ENCODE measurements at places on chromosomes 5 and 9.
A peak's percentile ranks its signal among the peaks of the same experiment; 100 is the strongest.

GRCh38 chr5:109691996-109692395, 2.3 kb downstream of the MAN2A1 start:
- no peak for DNase-seq

DNA sequence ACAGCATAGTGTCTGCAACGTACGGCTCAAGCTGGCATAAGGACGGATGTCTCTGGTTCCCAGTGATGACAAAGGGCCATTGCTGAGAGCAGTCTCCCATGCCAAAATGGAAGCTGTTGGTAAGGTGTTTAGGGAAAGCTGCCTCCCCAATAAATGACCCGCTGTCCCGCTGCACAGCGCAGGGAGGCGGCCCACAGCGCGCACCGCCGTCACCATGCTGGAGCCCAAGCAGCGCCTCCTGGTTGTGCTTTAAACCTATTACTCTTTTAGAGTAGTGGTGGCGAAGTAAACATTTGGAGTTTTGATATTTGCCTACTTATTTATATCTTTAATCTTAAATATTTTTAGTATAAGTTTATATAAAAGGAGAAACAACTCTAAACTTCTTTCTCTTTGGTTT, 70.4 kb upstream of the C5orf63 start:
- DNase-seq = no peak

- no peak for DNase-seq
Observed at GRCh38 chr5:57501414-57502201, 19.0 kb upstream of the ACTBL2 start.

DNA sequence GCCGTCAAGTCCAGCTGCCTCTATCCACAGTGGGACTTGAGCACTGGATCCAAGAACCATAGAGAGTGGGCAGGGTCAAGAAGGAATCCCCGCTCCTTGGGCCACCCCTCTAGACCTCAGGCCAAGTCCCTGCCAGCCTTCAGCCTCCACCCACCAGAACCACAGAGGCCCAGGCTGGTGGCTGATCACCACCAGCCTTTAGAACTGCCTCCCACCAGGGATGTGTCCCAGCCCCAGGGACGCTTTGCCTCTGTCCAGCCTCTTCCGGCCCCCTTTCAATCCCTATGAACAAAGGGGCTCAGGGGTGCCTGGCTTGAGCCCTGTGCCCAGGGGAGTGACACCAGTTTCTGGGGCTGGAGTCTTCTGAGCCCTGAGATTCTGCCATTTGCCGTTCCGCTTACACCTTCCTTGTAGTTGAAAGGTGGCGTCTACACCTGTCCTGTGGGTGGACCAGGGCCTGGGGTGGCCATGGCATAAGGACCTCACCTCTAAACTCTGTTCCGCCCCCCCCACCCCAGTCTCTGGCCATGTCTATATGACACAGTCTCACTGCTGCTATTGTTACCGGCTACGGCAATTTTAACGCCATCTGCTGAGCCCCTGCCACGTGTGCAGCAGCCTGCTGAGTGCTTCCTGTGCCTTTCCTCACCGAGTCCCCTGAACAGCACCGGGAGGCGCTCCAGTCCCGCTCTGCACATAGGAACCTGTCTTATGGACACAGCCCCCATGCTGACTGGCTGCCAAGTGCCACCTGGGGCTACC, 35.7 kb upstream of the ORM1 start:
- DNase-seq = no peak

GRCh38 chr9:93558503-93558902, 17.9 kb upstream of the PHF2 start:
- DNase-seq = no peak

- no peak for DNase-seq
Observed at GRCh38 chr9:87324613-87325194, 173.0 kb upstream of the DAPK1 start.

DNA sequence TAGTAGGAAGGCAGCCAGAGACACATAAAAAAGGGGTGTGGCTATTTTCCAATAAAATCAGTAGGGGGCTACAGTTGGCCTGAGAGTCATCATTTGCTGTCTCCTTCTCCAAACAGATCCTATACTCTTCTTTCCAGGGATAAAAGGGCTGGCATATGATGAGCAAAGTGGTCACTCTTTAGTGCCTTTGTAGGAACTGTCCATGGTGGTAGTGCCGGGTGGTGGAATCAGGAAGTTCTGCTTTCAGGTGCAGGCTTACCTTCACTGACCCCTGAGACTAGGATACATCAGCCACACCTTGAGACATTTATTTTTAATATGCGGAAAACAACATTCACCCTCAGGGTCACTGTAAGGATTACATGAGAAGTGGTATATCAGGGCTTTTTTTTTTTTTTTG, 80.8 kb downstream of the ASTN2 start:
- no peak for DNase-seq

DNA sequence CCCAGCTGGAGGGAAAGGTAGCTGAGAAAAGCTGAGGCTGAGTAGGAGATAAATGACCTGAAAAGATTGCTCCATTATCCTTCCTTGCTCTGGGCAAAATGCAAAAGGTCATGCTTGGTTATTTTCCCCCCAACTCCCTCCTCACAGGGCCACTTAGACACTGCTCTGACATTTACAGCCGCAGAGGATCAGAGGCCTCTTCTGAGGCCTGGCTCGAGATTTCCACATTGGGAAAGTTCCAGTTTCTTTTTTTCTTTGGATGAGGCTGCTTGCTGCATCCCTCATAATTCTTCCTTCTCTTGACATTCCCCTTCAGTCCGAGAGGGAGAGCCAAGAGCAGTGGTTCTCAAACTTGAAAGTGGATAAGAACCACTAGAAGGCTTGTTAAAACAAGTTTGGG, 60.1 kb upstream of the HSPA9 start:
- no peak for DNase-seq

DNA sequence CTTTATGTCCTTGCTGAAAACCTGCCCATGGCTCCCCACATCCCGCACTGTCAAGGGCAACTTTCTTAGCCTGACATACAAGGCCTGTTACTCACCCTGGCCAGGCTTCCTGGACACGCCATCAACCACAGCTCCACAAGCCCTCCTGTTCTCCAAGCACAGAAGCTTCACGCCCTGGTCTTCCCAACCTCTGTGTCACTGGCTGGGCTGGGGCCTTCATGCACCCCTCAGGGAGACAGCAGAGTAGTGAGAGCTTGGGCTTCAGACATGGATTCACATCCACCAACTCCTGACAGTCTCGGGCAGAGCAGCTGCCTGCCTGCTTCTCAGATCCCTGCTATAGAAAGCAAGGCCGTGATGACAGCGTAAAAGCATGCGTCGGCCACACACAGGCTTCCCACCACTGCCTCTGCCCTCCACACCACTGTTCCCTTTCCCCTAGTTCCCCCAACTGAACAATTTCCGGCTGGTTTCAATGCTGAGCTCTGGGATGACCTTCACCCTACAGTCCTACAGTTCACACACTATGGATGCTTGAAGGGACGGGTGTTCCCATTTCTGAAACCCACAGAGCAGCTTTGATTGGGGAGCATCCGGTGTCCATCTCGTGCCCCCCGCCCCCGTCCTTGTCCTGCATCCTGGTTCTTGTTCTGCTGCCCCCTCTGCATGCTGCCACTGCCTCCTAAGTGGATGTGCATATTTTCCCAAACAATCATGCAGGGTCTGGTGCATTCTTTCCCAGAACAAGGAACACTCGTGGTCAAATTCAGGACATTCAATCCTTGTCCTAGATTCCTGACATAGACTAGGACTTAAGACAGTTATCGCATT, 33.4 kb upstream of the ADAMTS2 start:
- no peak for DNase-seq

DNA sequence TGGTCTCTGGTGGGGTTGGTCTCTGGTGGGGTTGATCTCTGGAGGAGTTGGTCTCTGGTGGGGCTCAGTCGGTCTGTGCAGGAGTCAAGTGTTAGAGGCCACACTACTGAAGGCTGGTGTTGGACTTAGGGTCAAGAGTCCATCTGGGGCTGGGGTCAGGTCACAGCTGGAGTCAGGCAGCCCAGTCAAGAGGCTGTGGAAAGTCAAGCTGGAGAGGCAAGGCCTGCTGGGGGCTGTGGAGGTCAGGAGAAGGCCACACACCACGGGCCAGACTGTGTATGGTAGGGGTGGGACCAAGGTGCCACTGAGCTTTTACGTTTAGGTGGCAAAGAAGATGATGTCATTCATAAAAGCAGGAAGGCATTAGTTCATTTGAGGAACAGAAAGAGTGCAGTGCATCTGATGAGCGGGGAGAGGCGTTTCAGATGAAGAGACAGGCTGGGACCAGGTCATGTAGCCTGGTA, 16.7 kb upstream of the CD74 start:
- DNase-seq = no peak

- DNase-seq = peak; percentile 22
Observed at GRCh38 chr5:68464424-68464823, 248.9 kb downstream of the PIK3R1 start.
